WTC11 (cell line): ENCODE measurements at places on chromosomes 4 and X. TPM values are rescaled to one million over a fixed set of nuclear protein-coding genes. Genes with fewer than 3 reads are reported as not detected.

DNA sequence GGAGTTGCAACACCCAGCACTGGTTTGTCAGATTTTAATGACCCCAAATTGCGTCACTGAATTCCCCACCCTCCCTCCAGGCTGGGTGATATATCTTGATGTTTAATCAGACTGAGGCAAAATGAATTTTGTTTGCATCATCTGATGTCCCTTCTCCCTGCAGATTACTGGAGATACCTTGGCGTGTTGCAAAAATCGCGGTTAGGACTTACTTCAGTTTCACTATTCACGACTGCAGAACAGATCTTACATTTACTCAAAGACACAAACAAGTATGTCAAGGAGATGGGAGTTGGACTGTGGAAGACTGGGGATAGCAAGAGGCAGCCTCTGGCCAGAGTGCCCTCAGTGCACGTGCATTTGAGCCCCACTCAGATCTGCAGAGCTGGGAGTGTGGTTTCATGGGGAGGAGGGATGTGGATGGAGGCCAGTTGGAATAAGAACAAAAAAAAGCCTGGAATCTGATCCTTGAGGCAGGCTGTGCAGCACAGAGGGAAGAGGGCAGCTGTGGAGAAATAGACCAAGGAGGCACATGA lies 92.2 kb upstream of the MTM1 start:
- DNase-seq, result no peak

DNA sequence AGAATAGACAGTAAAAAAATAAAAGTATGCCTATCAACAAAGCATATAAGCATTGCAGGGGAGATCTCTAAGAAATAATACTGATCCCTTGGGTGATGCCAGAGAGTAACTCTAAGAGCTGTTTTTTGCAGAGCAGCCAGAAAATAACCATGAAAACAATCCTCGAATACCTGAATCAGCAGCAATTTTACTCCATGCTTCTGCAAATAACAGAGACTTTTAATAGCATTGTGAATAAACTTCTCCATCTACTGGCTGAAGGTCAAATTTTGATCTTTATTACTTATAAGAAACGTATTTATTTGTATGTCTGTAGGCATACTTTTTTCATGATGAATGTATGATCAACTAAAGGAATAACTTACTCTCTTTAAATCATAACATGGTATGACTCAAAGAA lies 334.5 kb downstream of the GALNTL6 start:
- no peak for DNase-seq

DNA sequence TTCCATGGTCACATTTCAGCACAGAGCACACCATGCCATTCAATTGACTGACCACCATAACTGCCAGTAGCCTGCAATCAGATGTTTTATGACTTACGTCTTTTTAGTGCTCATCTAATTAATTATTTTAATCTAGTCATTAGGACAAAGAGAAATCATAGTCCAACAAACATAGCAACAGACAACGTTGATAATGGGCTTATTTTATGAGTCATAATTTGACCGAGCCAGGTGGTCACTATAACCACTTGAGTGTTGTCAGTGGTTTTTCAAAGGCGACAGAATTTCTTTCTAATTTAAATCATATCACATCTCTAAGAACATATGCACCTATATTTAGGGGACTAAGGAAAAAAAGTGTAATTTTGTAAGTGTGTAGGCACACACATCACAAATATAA lies 1.9 kb downstream of the SEC24D start:
- no peak for DNase-seq

DNA sequence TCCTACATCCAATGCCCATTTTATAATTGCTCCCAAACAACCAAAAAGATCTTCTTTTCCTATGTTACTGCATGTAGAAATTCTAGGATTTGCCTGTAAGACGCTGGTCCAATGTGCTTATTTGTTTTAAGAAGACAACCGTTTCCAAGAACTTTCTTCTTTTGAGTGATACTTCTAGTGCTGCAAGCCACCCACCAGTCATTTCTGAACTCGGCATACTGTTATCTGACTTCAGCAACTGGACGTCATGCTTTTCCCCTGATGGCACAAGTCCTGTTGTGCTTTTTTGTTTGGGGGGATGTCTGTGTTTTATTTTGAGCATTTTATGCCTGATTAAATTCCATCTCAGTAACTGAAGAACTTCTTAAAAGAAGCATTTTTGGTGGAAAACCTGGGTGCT lies 16.0 kb upstream of the RAP1GDS1 start:
- no peak for DNase-seq

DNA sequence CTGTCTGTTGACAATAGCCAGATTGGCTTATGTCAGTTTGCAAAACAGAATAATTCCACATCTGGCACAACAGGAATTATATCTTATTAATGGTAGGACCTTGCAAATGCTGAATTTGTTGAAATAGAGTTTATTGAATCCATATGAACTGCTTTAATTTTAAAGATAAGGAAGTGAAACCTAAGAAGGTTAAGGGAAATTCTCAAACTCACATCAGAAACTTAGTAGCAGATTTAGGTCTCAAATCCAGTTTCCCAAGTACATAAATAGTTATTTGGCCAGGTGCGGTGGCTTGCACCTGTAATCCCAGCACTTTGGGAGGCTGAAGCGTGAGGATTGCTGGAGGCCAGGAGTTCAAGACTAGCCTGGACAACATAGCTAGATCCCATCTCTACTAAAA lies 117.1 kb downstream of the HNRNPD start:
- no peak for DNase-seq

- no peak for DNase-seq
These were observed 616.2 kb upstream of the AADAT start for GRCh38 chr4:170705907-170706306.

DNA sequence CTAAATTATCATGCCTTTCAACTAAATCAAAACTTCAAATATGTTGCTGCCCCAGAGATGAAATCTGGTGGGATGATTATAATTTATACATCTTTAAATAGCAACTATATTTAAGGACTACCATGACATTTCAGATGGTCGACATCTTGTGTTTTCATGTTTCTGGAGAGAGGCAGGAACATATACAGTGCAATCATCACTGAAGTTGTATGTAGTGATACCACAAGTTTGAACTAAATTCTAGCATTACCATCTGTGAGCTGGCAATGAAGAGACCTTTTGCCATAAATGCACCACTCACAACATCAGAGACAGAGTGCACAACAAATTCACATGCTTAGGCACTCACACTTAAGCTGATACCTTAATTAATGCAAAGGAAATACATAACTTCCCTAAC lies 196.4 kb upstream of the GPC4 start:
- no peak for DNase-seq

- DNase-seq, result no peak
These were observed 213.3 kb downstream of the GLUD2 start for GRCh38 chrX:121260596-121261240.

- DNase-seq, result peak; percentile 37
These were observed 404.0 kb upstream of the F9 start for GRCh38 chrX:139126493-139126892.

DNA sequence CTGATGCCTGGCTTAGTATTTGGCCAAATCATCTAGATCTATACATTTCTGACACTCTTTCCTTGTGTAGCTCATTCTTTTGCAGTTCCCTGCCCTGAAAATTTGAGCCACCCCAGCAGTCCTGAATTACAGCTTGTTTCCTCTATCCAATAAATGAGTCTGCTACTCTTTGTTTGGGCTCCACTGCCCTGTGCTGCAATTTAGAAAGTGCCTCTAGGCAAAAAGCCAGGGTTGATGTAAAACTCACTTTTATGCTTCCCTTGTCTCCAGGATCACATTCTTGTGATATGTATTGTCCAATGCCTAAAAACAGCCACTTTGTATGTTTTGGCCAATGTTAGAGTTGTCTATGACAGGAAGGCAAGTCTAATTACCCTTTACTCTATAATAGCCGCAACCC lies 101.7 kb upstream of the MAP3K15 start:
- DNase-seq, result no peak

DNA sequence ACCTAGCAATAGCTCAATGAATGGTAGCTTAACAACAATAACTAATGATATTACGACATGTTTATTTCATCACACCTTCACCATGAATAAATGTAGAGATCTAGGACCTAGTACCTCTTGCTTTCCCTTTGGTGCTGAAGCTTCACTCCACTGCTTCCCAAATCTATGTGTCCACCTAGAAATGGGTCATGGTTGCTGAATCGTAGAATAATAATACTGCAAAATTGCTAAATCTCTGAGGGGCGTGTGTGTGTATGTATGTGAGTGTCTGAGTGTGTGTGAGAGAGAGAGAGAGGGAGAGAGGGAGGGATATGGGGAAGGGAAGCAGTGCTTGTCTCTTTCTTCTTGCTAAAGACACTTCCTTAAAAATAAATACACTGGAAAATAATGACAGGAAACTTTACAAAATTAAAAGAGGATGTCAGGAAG lies 109.3 kb upstream of the BMP2K start:
- DNase-seq, result no peak

DNA sequence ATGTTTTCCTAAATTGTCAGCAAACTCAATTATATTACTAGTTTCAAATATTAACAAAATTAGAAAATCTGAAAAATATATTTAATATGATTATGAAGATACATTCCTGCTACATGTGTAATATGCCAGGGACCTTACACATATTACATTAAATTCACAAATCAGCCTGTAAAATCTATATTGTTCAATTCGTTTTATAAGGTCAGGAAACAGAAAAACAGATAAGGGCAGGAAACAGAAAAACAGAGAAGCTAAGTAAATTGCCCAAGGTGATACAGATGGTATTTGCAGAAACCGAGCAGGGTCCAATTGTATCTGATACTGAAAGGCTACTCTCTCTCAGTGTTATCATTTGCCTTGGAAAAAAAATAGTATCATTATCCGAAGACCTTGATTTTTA lies 739.0 kb downstream of the DMD start:
- no peak for DNase-seq

DNA sequence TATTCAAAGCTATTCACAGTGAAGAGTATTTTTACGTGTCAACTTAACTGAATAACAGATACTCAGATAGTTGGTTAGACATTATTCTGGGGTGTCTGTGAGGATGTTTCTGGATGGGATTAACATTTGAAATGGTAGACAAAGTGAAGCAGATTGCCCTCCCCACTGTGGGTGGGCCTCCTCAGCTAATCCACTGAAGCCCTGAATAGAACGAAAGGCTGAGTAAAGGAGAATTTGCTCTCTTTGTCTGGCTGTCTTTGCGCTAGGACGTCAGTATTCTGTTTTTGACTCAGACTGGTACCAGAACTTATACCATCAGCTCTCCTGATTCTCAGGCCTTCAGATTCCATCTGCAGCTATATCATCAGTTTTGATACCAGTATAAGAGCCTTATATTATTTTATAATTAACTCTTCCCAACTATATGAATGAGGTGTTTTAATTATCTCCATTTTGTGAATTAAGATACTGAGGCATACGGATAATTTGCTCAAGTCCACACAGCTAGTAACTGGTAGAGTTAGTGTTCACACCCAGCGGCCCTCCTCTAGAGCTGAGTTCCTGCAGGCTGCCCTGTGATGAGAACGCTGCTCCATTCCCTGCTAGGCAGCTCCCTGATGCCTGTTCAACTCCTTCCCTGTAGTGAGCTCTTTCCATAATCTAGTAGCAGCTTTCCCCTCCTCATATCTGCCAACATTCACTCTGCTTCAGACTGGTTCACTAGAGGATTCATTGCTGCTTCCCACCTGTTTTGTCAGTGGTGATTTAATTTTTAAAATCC lies 87.5 kb downstream of the RBM46 start:
- DNase-seq, result no peak

DNA sequence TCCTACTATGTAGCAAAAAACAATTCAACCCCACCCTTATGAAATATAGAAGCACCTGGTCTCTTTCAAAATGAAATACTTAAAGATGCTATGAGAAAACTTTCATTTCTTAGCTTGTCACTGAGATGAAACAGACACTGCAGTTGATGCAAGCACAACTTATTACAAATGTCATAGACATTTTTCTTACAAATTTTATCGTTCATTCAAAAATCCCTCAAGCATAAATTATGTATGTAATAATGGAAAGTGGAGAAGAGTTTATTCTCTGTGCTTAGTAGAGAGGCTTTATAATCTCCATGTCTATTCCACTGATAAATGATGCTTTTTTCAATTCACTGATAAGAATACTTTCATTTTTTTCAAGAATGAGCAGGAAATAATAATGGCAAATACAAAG lies 1943.9 kb upstream of the IGFBP7 start:
- DNase-seq, result no peak

DNA sequence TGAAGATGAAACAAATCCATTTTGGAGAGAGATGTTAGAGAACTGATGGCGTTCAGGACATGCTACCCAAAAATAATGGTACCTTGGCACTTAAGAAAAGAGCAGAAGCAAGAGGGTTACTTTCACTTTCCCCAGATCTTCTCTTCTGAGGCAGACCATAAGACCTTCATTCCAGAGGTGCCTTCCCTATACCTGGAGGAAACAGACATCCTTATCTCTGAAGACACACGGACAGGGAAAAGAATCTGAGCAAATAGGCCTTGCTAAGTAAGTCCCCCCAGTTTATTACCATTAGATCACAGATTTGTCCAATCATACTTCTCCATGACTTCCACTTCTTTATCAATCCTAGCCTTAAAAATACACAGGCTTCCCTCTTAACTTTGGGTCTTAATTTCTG lies 2.0 kb upstream of the FGF2 start:
- DNase-seq, result no peak

GPR173 gene
- total RNA-seq, result 7.3 to 11.0 TPM (median 9.3 TPM) in 3 replicates

NOA1 gene
- 32.5 to 35.7 TPM (median 33.0 TPM) in 3 replicates for total RNA-seq

RTL9 gene
- 0.07 to 0.24 TPM (median 0.11 TPM) in 3 replicates for total RNA-seq

DMD gene
- total RNA-seq, result 6.6 to 9.1 TPM (median 8.4 TPM) in 3 replicates

SLITRK2 gene
- not detected in 3 replicates for total RNA-seq

NKX6-1 gene
- total RNA-seq, result 0.09 to 0.14 TPM (median 0.09 TPM) in 3 replicates

GIMD1 gene
- not detected in 3 replicates for total RNA-seq

EREG gene
- 0.05 to 0.23 TPM (median 0.09 TPM) in 3 replicates for total RNA-seq
